ENCODE measurements at places on chromosomes 7 and 10. TPM values are rescaled to one million over a fixed set of nuclear protein-coding genes. Genes with fewer than 3 reads are reported as not detected.

Gene OR2A5
- not detected for total RNA-seq

Gene SLC26A4
- 0.10 TPM for total RNA-seq

Gene POR
- 68.0 TPM for total RNA-seq

Gene HYCC1
- 38.6 TPM for total RNA-seq

Gene GBX1
- total RNA-seq, result not detected

Gene PIK3CG
- total RNA-seq, result 35.4 TPM

Gene FAM237B
- total RNA-seq, result not detected

Gene INTS15
- total RNA-seq, result 50.1 TPM

Gene HECW1
- total RNA-seq, result 0.52 TPM

Gene DENND11
- 47.7 TPM for total RNA-seq

Gene RTKN2
- total RNA-seq, result 99.5 TPM

Gene C10orf95
- total RNA-seq, result 0.35 TPM

Gene TBRG4
- 48.4 TPM for total RNA-seq

Gene PON1
- total RNA-seq, result not detected

Gene RGS10
- total RNA-seq, result 85.7 TPM

Gene NPY
- total RNA-seq, result not detected

Gene ANXA8L1
- total RNA-seq, result not detected

Gene ATP6V0E2
- total RNA-seq, result 45.9 TPM

All from CD4-positive, CD25-positive, alpha-beta regulatory T cell (primary cell).